ENCODE measurements at places on chromosomes 5 and 9.

GRCh38 chr5:118984602-118985001 is 3.7 kb downstream of the DTWD2 start:
- no peak for DNase-seq

DNA sequence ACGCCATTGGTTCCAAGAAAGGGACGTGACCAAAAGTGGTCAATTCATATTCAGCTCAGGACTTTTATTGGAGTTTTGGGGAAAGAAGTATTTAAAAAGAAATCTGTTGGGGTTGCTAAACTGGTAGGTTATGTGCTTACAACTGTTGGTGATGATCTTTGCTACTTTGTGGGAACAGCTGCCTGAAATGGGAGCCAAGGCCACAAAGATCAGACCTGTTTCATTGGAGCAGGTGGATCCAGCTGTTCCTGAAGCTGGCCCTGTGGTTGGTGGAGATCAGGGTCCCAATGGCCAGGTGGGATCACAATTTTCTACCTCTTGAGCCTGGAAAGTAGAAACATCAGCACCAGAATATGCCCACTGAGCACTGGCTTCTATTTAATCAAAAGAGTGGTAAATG is 144.5 kb downstream of the PSAT1 start:
- no peak for DNase-seq

DNA sequence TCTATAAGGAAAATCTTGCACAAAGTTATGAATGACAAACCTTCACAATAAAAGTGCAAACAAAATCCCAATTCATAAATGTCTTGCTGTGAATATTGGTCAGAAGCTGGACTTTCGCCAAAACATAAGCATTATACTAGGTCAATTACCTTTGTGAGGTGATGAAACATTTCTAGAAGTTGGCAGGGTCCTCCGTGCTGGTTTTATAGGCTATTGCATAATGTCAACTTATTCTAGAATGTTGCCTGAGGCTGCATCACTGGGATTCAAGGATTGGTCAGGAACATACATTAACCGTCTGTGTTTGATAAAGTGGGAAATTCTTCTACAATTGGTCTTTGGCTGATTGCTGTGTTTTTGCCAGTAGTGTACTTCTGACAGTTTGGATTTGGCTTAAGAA is 49.8 kb upstream of the PALM2AKAP2 start:
- DNase-seq, result no peak

GRCh38 chr5:163649514-163649913 is 144.1 kb downstream of the MAT2B start:
- DNase-seq, result no peak

All from amygdala (tissue), 56 donors.